ENCODE measurements at places on chromosomes 3 and 15. TPM values are rescaled to one million over a fixed set of nuclear protein-coding genes. Genes with fewer than 3 reads are reported as not detected.

- H3K27me3 ChIP-seq: no peaks in the 10 kb centered on the region
- H3K4me1 ChIP-seq: no peaks in the 10 kb centered on the region
- no peaks in the 10 kb centered on the region for H3K36me3 ChIP-seq
- H3K4me3 ChIP-seq: no peak overlapping the region
- DNase-seq: no peak
Measured at GRCh38 chr3:100662113-100662823, 47.0 kb upstream of the TFG start.

DNA sequence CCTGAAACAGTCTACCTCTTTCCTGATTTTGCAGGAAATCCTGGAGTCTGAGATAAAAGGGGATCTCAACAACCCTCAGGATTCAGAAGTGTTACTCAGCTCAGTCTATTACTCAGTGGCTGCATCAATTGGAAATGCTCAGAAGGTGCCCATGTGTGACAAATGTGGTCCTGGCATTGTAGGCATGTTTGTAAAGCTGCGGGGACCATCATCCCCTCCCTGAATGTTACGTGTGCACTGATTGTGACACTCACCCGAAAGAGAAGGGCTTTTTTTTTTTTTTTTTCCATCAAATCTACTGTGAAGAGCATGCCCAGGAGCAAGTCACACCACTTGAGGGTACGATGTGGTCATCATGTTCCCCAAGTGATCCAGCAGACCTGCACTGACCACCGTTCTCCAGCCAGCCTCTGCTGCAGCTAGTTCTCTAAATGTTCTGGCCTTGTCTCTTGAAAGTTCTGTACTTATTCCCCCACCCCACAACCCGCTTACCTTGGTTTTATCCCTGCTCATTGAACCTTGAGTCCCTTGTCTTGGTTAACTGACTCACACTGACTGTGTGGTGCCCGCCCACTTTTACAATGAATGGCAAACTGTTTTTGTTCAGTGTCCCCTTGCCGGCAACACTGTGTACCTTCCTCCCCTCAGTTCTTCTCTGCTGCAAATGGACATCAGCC lies 19.8 kb downstream of the ST3GAL6 start:
- H3K27ac ChIP-seq: peak overlapping the region; percentile 35
- H3K36me3 ChIP-seq: no peaks in the 10 kb centered on the region
- peaks cover 20% of the 10 kb centered on the region for H3K4me1 ChIP-seq
- H3K4me3 ChIP-seq: no peak overlapping the region
- H3K27me3 ChIP-seq: no peaks in the 10 kb centered on the region

DNA sequence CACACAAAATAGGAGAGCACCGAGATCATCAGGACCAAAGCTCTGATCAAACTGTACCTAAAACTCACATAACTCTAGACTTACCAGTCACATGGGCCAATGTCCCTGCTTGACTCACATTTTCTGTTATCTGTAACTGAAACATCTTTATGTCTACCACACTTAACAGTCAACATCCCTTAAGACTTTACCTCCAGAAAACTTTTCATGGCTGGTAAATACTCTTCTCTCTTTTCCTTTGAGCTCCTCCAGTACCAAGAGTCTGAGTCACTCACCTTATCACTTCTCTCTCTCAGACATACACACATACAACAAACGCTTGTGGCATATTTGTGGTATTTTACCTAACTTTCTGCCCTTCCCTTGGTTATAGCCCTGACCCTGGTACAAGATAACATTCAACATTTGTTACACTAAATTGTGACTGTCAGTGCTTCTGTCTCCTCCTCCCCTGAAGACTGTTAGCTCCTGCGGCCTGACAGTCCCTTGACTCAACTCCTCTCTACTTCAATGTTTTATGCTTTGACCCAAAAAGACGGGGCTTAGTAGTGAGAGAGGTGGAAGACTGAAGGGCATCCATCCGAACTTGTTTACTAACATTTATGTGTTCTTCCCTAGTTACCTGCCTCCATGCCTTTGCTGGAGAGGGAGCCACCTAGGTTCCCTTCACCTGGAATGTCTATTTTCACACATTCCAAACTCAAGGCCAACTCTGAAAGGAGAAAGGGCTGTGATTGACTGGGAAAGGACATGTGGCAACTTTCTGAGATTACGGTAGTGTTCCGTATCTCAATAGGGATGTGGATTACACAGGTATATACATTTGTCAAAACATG lies 3.7 kb upstream of the EFHB start:
- no peak overlapping the region for H3K27ac ChIP-seq
- no peaks in the 10 kb centered on the region for H3K27me3 ChIP-seq
- H3K4me3 ChIP-seq: no peak overlapping the region
- H3K4me1 ChIP-seq: no peaks in the 10 kb centered on the region

- H3K4me3 ChIP-seq: no peak overlapping the region
- peak; percentile 17 for DNase-seq
- no peaks in the 10 kb centered on the region for H3K36me3 ChIP-seq
- no peaks in the 10 kb centered on the region for H3K27me3 ChIP-seq
Measured at GRCh38 chr3:22121068-22121701, 370.2 kb upstream of the ZNF385D start.

DNA sequence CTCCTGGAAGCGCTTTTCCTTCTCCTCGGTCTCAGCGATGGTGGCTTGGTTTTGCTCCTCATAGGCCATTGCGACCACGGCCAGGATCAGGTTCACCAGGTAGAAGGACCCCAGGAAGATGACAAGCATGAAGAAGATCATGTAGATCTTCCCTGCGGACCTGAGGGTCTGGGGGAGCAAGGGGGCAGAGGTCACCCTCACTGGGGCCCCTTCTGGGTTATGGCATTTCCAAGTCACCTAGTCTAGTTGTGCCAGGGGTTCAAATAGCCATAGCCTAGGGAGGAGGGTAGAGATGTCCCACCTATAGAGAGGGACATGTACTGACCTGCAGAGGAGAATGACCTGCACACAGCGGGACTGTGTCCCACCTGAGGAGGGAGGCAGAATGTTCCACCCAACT lies 43.5 kb downstream of the SCN5A start:
- no peak overlapping the region for H3K4me3 ChIP-seq
- H3K27me3 ChIP-seq: no peaks in the 10 kb centered on the region
- no peak for DNase-seq
- no peak overlapping the region for H3K27ac ChIP-seq

C3orf20 gene
- total RNA-seq: 0.16 TPM

GRCh38 chr15:61892140-61892539 lies 168.1 kb downstream of the VPS13C start:
- no peaks in the 10 kb centered on the region for H3K4me1 ChIP-seq
- H3K27me3 ChIP-seq: no peaks in the 10 kb centered on the region
- H3K27ac ChIP-seq: no peak overlapping the region
- no peak for DNase-seq

- H3K27me3 ChIP-seq: no peaks in the 10 kb centered on the region
- H3K4me1 ChIP-seq: no peaks in the 10 kb centered on the region
- no peaks in the 10 kb centered on the region for H3K36me3 ChIP-seq
- no peak overlapping the region for H3K4me3 ChIP-seq
Measured at GRCh38 chr3:71554649-71555048, 28.9 kb downstream of the FOXP1 start.

GRCh38 chr3:99901200-99901926 lies 83.7 kb downstream of the CMSS1 start:
- H3K27ac ChIP-seq: no peak overlapping the region
- no peak for DNase-seq
- H3K27me3 ChIP-seq: no peaks in the 10 kb centered on the region
- no peaks in the 10 kb centered on the region for H3K36me3 ChIP-seq
- peaks cover 5% of the 10 kb centered on the region for H3K4me1 ChIP-seq
- H3K4me3 ChIP-seq: peak overlapping the region; percentile 16

CLDN1 gene
- total RNA-seq: 86.0 TPM

- H3K4me3 ChIP-seq: no peak overlapping the region
- DNase-seq: no peak
- H3K36me3 ChIP-seq: no peaks in the 10 kb centered on the region
- no peaks in the 10 kb centered on the region for H3K4me1 ChIP-seq
- H3K27ac ChIP-seq: no peak overlapping the region
Measured at GRCh38 chr3:166125179-166125578, 288.0 kb upstream of the BCHE start.

AADAC gene
- total RNA-seq: not detected

GRCh38 chr15:64430000-64430735 lies 30.2 kb upstream of the ZNF609 start:
- H3K27ac ChIP-seq: no peak overlapping the region
- peak; percentile 85 for DNase-seq
- no peak overlapping the region for H3K4me3 ChIP-seq
- no peaks in the 10 kb centered on the region for H3K4me1 ChIP-seq
- no peaks in the 10 kb centered on the region for H3K27me3 ChIP-seq
- peaks cover 3% of the 10 kb centered on the region for H3K36me3 ChIP-seq

DNA sequence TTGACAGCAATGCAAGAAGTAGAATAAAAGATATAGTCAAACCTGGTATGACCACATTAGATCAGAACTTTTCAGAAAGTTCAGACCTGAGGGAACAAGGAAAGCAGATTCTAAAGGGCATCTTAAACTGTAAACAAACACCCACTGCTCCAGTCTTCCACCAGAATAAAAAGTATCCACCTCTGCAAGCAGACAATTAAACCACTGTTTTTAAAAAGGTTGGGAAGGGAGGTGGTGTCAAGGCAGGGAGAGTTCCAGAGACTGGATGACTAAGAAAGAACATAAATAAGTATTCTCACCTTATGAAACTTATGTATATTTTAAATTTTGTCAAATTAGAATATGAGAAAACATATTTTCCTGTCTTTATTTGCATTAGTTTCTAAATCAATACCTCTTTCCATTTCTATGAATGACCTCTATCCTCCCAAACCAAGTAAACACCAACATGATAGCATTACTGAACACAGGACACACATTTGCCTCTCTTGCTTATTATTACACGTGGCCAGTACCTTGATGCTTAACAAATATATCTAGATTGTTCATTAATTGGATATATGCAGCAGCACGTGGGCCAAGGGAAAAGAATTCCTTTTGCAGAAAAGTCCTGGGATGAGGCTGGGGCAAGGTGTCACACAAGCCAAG lies 31.6 kb downstream of the PIK3CB start:
- H3K27ac ChIP-seq: no peak overlapping the region
- DNase-seq: no peak
- H3K27me3 ChIP-seq: no peaks in the 10 kb centered on the region
- no peaks in the 10 kb centered on the region for H3K36me3 ChIP-seq
- no peak overlapping the region for H3K4me3 ChIP-seq

SLC24A1 gene
- 18.9 TPM for total RNA-seq

- H3K4me3 ChIP-seq: no peak overlapping the region
- H3K4me1 ChIP-seq: no peaks in the 10 kb centered on the region
- no peak for DNase-seq
- H3K27ac ChIP-seq: no peak overlapping the region
- H3K27me3 ChIP-seq: no peaks in the 10 kb centered on the region
- H3K36me3 ChIP-seq: peaks cover 13% of the 10 kb centered on the region
Measured at GRCh38 chr3:138220242-138220641, 33.1 kb downstream of the ARMC8 start.
